GM20000 (cell line): ENCODE measurements at places on chromosomes 4 and X.

DNA sequence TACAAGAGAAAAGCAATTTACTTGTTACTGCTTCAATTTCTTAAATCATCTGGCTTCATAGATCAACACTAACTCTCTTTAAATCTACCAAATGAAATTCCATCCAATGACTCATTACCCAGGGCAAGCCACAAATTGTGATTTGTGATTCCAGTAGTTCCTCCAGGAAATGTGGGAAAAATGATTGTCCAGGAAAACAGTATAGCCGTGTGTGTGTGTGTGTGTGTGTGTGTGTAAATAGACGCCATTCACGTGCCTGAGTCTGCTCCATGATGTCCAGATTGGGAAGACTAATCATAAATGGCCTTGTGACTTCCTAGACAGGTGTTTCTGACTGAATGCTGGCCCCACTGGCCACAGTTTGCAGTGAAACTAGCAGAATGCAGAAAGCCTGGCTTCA, 121.3 kb downstream of the HS6ST2 start:
- DNase-seq: no peak

DNA sequence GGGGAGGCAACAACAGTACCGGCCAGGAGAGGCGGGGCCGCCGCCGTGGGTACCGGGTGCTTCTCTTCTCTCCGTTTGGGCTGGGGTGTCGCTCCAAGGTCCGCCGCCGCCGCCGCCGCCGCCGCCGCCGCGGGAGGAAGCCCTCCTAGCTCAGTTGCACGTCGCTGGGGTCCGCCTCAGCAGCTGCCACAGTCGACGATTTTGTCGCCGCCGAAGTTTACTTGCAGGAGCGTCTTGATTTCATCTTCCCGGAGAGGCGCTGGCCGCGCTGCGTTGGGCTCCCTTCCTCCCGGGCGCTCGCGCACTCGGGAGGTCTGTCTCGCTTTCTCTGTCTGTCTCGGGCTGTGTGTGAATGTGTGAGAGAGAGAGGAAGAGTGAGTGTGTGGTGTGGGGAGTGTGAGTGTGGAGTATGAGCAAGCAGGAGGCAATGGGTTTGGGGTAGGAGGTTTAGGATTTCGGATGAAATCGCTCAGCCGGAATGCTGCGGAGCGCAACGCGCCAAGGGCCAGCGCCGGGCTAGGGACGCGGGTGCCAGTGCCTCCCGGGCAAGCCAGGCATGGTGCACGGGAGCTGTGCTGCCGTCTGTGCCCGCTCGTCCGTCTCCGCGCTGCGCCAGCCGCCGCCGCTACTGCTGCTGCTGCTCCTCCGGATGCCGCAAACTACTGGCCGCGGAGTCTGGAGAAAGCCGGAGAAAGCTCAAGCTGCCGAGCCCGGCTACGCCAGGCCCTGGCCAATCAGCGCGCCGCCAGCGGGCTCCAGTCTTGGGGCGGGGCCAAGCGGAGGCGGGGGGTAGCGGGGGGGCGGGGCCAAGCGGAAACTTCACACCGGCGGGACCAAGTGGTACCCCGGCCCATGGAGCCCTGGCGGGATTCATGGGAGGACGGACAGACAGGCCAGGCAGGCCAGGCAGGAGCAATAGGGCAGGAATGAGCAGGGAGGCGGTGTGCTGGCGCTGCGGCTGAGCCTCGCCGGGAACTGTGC, at the start of gene PCDH19:
Gene PCDH19, minus strand, starts transcription at position 664 of the 981 bp plus-strand sequence. CDS start 1,676 bp downstream, outside the sequence.
- peak; percentile 40 for DNase-seq

- DNase-seq: peak; percentile 21
Measured at GRCh38 chr4:99811850-99812249, 4.8 kb upstream of the DAPP1 start.

GRCh38 chr4:105025263-105026017, 121.2 kb upstream of the TET2 start:
- no peak for DNase-seq

- DNase-seq: no peak
Measured at GRCh38 chrX:48784726-48785125, 1.7 kb upstream of the GATA1 start.

DNA sequence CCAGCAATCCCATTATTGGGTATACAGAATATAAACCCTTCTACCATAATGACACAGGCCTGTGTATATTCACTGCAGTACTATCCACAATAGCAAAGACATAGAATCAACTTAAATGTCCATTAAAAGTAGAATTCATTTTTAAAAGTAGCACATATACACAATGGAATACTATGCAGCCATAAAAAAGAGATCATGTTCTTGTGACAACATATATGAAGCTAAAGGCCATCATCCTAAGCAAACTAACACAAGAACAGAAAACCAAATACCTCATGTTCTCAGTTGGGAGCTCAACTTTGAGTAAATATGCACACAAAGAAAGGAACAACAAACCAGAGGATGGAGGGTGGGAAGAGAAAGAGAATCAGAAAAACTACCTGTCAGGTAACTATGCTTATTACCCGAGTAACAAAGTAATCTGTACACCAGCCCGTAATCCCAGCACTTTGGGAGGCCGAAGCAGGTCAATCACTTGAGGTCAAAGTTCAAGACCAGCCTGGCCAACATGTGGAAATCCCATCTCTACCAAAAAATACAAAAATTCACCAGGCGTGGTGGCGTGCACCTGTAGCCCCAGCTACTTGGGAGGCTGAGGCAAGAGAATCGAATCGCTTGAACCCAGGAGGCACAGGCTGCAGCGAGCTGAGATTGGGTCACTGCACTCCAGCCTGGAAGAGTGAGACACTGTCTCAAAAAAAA, 22.8 kb downstream of the DHX15 start:
- DNase-seq: no peak

DNA sequence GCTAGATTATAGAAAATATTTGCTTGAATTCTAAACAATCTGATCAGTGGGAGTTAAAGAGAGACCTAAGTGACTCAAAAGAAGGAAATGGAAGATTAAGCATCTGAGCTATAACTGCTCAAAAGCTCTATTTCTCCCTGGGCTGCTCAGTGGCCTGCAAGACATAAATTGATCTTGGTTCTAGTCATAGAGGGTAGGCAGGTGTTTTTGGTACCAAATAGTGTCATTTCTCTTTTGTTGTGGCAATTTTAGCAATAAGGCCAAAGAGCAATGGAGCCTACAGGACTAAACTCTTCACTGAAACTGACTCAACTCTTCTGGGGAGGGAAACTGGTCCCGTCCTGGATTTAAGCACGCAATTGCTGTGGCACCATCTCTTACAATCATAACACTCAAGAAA, 33.9 kb upstream of the BMP2K start:
- DNase-seq: no peak

GRCh38 chrX:24487571-24487970, 22.5 kb downstream of the PDK3 start:
- DNase-seq: no peak

- no peak for DNase-seq
Measured at GRCh38 chrX:14729058-14729457, 143.8 kb downstream of the FANCB start.

DNA sequence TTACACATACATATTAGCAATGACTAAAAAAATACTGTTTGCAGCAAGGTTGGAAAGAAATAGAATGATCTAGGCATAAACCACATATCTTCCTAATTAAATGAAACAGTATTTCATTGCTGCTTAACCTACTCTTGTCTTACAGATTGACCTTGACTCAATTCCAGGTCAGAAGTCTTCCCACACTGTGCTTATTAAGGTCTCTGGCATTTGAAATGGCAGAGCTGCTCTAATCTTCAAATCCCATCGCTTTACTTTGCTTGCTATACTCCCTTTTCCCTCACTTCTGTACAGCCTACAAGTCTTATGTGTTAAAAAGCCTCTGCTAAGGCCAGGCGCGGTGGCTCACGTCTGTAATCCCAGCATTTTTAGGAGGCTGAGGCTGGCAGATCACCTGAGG, 424.5 kb downstream of the RPA4 start:
- no peak for DNase-seq

DNA sequence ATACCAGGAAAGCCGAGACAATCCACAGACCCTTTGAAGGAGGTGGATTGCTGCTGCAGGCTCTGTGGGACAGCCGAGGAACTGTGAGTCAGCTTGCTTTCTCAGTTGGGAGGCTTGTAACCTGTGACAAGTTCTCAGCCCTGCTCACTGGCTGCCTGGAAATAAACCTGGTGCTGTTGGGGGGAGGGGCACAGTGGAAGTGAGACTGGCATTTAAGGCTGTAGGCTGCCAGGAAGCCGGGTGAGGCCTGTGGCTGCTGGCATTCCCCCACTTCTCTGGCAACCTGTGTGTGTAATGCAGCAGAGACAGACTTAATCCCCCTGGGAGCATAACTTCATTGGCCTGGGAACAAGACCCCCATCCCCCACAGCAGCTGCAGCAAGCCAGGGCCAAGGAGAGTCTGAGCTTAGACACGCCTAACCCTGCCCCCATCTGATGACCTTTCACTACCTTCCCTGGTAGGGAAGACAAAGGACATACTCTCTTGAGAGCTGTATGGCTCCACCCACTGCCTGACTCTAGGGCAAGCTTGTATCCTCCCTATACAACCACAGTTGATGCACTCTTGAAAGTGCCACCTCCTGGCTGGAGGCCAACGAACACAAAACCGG, 64.1 kb downstream of the ALPK1 start:
- DNase-seq: no peak

DNA sequence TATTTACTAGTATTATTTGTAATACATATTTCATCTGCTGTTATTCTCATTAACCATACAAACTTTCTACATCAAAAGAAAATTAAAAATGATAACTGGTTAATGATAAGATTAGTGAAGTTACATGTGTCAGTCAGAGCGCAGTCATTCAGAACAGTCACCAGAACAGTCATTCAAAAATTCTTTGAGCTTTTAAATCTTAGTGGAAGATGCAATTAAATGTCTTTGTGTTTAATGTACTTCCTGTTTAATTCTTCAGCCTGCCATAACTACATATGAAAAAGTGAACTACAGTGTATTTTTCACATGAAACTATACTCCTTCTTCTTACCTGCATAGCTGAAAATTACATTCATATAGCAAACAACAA, 179.7 kb upstream of the NDST4 start:
- no peak for DNase-seq

DNA sequence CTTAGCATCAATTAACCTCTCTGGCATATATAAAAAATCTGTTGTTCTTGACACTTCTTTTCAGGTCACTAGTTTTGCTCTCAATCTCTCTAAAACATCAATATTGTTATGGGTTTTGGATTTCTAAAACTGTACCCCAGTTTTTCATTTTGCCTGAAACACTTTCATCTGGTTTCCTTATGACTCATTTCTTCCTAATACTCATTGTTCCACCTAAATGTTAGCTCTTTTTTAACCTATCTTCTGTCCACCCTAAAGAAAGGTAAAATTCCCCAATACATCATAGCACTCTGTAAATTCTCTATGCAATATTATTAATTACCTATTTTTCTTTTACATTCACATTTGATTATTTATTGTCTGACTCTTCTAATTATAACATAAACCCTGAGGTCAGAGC, 575.5 kb upstream of the NDST4 start:
- no peak for DNase-seq

DNA sequence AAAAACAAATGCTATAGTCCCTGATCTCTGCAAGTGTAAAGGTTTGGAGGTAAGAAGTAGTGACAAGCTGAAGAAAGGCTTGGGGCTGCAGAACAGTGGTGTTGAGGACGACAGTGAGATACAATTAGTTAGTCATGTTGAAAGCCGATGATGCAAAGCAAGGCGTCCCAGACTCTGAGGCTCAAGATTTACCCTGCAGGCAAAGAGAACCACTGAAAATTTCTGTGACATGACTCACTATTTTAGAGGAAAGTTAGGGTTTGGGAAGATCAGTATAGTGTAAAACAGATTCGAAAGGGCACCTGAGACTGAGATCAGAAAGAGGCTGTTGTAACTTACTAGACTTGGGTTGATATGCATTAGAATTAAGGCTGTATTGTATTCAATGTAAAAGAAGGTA, 281.3 kb upstream of the FTHL17 start:
- no peak for DNase-seq

DNA sequence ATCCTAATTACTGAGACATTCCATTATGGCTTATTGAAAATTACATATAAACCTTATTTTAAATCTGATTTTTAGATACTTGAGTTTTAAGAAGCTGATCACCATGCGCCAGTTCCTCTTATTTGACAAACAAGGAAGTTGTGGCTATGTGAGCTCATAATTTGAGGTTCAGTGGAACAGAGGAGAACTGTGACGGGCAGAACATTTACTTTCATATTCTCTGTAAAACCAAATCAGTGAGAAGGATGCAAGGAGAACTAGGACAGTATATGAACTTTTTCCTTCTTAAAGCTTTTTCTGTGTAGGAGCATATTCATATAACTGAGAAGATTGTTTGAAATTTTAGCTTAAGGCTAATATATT, 25.3 kb downstream of the STIM2 start:
- peak; percentile 44 for DNase-seq

DNA sequence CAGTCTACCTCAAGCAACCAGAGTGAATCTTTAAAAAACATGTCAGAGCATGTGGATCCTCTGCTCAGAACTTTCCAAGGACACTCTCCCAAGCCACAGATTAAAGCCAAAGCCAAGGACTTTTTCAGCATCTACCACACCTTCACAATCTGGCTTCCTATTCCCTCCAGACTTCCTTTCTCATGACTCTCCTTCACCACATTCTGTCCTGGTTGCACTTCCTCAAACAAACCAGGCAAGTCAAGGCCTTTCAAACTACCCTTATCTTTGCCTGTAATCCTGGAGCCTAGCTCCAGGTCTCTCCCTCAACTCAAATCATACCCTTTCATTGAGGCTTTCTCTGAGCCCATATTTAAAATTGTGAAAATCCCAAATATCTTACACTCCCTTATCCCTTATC, 191.6 kb upstream of the GALNTL6 start:
- no peak for DNase-seq

DNA sequence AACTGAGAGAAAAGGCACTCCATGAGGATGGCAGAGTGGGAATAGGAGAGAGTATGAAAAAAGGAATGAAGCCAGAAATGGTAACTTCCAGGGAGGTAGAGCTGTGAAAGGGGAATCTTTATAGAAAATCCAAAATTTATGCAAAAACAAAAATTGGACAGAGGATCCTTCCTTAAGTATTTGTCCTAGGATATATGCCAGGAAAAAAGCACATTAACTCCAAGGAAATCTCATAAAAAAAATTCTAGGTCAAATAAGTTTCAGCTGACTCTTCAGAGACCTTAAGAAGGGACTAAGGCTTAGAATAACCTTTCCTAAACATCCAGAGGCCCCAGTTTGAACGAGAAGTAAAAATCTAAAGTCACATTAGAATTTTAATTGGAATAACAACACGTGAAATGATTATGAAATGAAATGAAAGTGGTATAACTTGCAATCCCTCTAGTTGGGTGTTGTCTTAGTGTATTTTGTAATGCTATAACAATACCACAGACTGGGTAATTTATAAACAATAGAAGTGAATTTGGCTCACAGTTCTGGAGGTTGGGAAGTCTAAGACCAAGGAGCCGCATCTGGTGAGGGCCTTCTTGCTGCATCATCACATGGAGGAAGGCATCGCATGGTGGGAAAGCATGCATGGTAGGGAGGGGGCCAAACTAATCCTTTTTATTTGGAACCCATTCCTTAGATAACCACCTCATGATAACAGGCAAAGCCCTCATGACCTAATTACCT, 145.4 kb upstream of the RXFP1 start:
- no peak for DNase-seq
